ENCODE measurements at places on chromosomes 3 and 15. TPM values are rescaled to one million over a fixed set of nuclear protein-coding genes. Genes with fewer than 3 reads are reported as not detected.

The NOX5 gene
- 0.25 TPM for total RNA-seq

The SLCO3A1 gene
- 4.2 TPM for total RNA-seq

The FANCD2OS gene
- total RNA-seq, result not detected

The PGBD4 gene
- 2.6 TPM for total RNA-seq

The DNASE1L3 gene
- total RNA-seq, result not detected

The NANOGP8 gene
- not detected for total RNA-seq

The FBXO22 gene
- 67.6 TPM for total RNA-seq

The ITIH1 gene
- not detected for total RNA-seq

The LRRC31 gene
- not detected for total RNA-seq

The WDR72 gene
- not detected for total RNA-seq

The SLC24A1 gene
- 3.7 TPM for total RNA-seq

The ADAMTSL3 gene
- total RNA-seq, result 0.22 TPM

The ULK3 gene
- total RNA-seq, result 15.2 TPM

The CLRN1 gene
- not detected for total RNA-seq

The CYP8B1 gene
- total RNA-seq, result not detected

The P2RY14 gene
- total RNA-seq, result not detected

The COLQ gene
- total RNA-seq, result 0.75 TPM

The GPR149 gene
- not detected for total RNA-seq

The MEIS2 gene
- 72.7 TPM for total RNA-seq

The CD96 gene
- total RNA-seq, result not detected

The EXD1 gene
- 0.11 TPM for total RNA-seq

The ABI3BP gene
- 7.0 TPM for total RNA-seq

The MPI gene
- 59.5 TPM for total RNA-seq

The B3GALNT1 gene
- total RNA-seq, result 24.2 TPM

The PLA2G4F gene
- 0.12 TPM for total RNA-seq

The LNP1 gene
- 5.8 TPM for total RNA-seq

The KBTBD13 gene
- not detected for total RNA-seq

The CACNA2D3 gene
- not detected for total RNA-seq

The RPP25 gene
- total RNA-seq, result 2.1 TPM

The ACTL6A gene
- total RNA-seq, result 65.1 TPM

The PLA2G4E gene
- not detected for total RNA-seq

The TM2D3 gene
- total RNA-seq, result 50.5 TPM

The VWA5B2 gene
- total RNA-seq, result not detected

Measured in uterine smooth muscle cell (primary cell).